Endodermal cell (in vitro differentiated cells): ENCODE measurements at places on chromosomes 7 and 10. TPM values are rescaled to one million over a fixed set of nuclear protein-coding genes. Genes with fewer than 3 reads are reported as not detected.

The ELOVL3 gene
- total RNA-seq = 0.26 TPM in 1 of 3 replicates, not detected in the others

The LAMB4 gene
- not detected in 3 replicates for total RNA-seq

The MSMB gene
- total RNA-seq = 1.7 to 2.4 TPM (median 2.0 TPM) in 3 replicates

The LRWD1 gene
- total RNA-seq = 30.9 and 33.3 TPM in 2 replicates

The DPCD gene
- 41.3 to 96.9 TPM (median 52.0 TPM) in 3 replicates for total RNA-seq

DNA sequence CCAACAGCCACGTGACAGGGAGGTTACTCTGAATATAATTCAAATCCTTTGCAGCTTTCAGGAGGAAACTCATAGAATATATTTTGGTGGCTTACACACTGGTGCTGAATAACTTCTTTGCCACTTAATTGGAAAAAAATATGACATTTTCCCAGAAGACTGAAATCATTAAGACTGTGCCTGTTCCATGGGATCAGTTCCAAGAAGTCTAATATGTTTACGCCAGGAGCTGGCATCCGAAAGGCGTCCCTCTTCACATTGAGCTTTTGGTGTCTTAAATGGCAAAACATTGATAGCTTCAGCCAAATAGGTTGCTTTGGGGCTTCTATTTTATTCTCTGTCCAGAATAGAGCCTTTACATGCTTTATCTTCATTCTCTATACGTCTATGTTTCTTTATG lies 917.6 kb upstream of the LRRTM3 start:
- no peak for DNase-seq

DNA sequence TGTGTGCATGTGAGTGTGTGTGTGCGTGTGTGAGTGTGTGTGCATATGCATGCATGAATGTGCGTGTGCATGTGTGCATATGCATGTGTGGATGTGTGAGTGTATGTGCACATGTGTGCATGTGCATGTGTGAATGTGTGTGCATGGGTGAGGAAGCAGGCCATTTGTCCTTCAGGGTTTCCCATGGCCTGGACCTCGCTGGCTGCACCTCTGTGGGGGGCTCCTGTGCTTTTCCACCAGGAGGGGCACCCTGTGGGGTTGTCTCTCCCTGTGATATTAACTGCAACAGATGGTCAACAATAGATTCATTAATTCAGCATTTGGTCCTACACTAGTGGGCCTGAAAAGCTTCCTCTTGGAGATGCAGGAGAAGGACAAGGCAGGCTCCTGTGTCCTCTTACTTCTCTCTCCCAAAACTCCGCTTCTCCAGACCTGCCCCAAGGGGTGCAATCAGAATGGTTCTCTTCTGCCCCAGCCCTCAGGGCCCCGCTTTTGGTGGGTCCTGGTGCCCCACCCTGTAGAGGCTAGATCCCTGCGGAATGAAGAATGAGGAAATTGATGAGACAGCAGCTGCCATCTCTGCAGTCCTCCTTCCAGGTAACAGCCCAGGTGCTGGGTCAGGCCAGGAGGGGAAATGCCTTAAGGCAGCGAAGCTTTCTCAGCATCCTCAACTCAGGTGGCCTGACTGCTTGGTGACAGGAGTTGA lies 41.5 kb upstream of the NUB1 start:
- DNase-seq = peak; percentile 31

DNA sequence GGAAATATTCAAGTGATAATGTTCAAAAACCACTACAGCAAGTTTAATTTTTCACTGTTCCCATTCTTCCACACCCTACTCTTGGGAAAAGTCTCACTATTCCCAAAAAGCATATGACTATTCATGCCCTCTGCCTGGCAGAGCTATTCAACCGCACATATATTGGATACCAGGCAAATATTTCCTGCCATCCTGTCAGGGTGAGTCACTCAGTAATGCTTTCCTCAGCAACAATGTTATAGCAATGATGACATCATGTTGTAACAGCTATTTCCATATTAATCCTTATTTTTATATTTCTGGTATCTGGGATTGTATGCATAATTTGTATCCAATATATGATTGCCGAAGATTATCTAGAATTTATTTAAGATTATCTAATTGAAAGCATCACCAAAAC lies 114.0 kb upstream of the PLXDC2 start:
- no peak for DNase-seq

GRCh38 chr7:2737771-2738540 lies 50.0 kb downstream of the AMZ1 start:
- DNase-seq = no peak

DNA sequence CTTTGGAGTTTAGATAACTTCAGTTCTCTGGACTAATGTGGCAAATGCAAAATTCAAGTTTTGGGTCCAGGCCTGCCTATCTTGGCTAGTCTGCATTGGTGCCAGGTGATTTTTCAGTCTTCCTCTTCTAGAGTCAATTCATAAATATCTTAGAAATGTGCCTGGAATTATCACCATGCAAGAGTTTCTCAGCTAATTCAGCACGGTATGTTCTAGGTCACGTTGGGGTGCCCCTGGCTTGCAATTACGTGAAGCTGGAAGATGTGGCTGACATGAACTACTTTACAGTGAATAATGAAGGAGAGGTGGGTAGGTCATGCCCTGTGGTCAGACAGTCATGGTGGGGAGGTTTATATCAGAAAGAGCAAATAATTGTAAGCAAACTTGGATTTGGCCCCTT lies 25.0 kb downstream of the ZDHHC6 start:
- no peak for DNase-seq

DNA sequence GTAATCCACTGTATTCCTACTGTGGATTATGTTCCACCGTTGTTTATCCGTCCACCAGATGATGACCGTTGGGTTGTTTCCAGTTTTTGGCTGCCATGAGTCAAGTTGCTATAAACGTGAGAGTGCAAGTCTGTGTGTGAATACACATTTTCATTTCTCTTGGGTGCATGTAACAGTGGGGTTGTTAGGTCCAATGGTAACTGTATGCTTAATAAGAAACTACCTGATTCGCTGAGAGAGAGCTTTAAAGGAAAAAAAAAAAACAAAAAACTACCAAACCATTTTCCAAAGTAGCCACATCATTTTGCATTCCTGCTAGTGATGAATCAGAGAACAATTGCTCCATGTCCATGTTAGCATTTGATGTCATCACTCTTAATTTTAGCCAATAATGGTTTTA lies 15.9 kb downstream of the UBN2 start:
- DNase-seq = no peak
